ENCODE measurements at places on chromosomes 16 and 17. TPM values are rescaled to one million over a fixed set of nuclear protein-coding genes. Genes with fewer than 3 reads are reported as not detected.
A peak's percentile ranks its signal among the peaks of the same experiment; 100 is the strongest.

DNA sequence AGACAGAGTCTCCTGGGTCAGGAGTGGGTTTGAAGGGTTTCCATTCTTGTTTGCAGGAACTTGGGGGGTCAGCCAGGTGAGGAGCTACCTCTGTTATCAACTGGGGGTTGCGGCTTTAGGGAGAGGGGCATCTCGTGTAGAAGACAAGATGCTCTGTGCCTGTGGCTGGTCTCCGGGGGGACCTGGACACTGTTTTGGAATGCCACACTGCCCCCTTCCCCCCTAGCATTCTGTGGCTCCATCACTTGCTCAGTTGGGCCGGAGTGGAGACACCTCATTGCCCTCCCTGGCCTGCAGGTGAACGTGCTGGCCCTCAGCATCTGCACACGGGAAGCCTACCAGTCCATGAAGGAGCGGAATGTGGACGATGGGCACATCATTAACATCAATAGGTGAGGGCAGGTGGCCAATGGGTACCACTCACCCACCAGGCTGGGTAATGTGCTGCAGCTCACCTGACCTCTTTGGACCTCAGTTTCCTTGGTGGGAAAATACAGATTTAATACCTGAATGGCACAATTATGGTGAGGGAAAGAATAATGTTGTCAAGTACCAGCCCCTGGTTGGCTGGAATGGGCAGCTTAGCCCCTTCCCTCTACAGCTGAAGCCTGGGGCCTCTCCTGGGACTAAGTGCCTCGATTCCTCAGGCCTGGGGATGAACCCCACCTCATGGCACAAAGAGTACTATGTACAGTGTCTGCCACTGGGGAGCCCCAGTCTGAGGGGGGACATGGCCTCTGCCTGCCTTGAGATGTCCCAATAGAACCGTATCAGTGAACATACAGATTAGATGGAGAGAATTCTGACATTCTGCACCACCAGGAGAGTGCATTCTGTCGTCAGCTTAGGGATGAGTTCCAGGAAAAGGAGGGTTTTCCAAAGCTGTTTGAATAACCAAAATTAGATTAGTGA, 3.3 kb upstream of the MRM1 start:
- DNase-seq: no peak

DNA sequence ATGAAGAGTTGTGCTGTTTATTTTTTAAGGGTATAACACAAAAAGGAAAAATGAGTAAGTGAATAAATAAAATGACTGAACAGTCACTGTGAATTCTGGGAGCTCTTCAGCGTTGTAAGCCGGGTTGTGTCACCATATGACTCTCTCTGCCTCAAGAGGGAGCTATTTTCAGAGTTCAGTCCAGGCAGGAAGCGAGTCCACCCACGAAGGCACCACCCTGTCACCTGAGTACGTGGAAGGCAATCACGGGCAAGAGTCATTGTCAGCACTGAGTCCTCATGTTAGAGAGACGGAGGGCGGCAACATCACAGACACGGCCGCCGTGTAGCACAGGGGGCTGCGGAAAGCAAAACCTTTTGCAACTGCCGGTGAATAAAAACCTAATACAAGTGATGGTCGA, 227.6 kb downstream of the UTP18 start:
- DNase-seq: no peak

GRCh38 chr17:50346313-50347116, 589 bp downstream of the XYLT2 start:
- DNase-seq: peak; percentile 79

GRCh38 chr16:86919078-86919477, 340.7 kb downstream of the FOXL1 start:
- no peak for DNase-seq

DNA sequence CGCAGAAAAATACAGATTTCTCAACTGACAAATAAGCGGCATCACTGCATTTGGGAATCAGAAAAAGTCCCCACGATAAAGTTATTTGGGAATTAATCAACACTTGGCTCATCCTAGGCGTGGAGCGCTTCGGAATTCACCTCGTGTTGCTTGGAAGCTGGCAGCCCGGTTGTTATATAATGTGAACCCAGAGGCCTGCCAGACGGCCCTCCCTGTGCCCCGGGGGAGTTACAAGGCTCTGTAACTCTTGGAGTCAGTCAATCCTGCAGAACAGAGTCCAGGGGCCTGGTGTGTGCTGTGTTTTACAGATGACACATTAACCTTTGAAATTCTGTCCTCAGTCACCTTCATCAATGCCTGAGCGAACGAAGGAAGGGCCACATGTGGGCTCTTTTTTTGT, 111.1 kb downstream of the PITPNC1 start:
- DNase-seq: peak; percentile 68

Gene MYH8
- total RNA-seq: not detected

All from suprapubic skin (tissue), 4 donors.